GM19239 (cell line): ENCODE measurements at places on chromosomes 2 and 18.

DNA sequence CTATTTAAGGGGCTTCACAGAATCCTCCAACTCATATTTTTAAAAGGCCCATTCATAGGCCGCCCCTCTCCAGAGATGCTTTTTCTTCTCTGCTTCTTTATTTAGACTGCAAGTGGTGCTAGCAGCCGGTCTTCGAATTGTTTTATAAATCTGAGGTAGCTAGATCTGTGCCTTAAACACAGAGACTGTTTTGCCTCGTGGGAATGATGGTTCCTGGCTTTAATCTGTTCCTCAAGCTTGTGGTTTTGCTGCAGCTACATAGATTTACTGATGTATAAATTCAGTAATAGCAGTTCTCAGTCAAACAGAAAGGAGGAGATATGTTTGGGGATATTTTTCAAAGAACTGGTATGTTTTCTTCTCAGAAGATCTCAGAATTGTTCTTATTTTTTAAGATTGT, 45.3 kb downstream of the TNFRSF11A start:
- DNase-seq = no peak

DNA sequence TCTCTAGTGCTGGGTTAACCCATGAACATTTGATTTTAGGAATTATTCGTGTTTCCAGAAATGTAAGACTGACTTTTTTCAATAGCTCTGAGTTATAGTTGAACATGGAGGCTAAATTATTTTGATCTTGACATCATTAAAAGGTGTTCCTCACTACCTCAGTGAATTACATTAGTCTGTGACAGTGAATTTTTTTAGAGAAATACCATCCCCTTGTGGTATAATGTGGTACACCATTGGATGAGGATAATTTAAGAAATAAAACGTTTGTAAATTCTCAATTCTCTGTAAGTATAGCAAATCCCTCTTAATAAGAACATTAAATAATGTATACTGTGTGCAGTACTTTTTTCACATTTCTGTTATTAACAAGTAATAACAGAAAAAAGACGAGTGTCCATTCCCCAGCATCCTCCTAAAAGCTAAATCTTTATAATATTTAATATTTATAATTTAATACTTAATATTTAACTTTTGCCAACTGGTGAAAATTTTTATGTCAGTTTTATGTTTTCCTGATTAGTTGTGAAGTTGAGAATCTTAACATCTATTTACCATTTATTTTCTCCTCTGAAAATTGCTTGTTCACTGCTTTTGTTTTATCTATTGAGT, 70.3 kb upstream of the CWC22 start:
- DNase-seq = no peak

DNA sequence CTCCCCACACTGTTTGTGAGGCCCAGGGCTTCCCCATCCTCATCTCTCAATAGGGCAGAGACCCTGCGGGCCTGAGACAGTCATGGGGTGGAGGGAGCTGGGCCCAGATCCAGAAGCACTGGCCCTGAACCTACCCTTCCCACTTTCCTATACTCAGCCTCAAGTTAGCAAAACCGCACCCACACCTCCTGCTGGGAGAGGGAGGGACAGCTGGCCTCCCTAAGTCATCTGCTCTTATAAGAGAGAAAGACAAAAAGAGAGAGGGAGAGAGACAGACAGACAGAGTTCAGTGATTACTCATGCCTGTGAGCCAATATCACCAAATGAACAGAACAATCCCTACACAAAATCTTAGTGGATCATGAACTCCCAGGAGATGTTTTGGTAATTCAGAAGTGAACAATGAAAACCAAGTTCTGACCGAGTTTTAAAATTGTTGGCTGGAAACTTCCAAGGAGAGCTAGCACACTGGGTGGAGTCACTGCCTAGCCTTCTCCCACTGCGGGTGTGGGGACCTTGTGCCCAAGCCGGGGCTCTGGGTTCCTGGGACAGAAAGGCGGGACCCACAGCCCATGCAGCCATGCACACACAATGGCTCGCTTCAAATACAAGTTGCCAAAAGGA, 130.5 kb downstream of the PXDN start:
- DNase-seq = no peak

DNA sequence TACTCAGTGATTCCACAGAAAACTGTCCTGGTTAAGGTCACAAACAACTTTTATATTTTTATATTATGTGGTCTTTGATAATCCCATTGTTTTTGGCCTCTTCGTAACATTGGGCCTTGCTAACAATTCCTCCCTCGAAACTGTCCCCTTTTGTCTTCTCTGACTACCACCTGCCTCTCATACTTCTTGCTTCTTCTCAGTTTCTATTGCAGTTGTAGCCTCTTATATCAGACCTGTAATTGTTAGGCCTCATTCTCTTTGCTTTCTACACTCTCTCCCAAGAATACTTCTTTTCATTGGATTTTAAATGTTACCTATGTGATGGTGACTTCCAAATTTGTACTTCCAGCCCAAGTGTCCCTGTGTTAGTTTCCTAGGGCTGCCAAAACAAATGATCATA, 44.7 kb downstream of the MC4R start:
- DNase-seq = no peak

GRCh38 chr2:205323929-205324328, 358.4 kb upstream of the NRP2 start:
- DNase-seq = no peak

DNA sequence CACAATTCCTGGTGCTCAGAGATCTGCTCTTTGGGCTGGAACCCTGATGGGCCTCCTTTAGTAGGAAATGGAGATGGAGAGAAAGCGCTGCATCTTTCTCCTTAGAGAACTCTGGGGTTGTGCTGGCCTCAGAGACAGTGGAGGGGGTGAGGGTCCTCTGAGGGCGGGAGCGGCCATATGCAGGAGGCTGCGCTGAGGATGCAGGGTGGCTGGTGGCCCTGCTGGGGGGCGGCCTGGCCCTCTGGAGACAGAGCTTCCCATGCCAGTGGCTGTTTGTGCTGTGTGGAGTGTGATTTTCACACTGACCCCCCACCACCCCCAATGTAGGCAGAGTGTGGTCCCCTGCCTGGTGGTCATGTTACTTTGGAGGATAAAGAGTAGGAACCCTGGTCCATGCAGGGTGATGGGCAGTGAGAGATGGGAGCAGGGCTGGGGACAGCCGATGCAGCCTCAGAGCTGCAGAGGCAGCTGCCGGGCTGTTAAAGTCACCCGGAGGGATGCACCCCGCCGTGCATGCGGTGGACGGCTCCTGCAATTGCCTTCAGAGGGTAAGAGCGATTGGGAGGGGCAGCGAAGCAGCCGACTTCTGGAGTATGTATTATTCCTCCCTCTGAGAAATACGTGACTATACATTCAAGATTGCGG, 194.6 kb downstream of the FAM210A start:
- no peak for DNase-seq

GRCh38 chr2:178804791-178805190, 2.4 kb downstream of the TTN start:
- DNase-seq = no peak

DNA sequence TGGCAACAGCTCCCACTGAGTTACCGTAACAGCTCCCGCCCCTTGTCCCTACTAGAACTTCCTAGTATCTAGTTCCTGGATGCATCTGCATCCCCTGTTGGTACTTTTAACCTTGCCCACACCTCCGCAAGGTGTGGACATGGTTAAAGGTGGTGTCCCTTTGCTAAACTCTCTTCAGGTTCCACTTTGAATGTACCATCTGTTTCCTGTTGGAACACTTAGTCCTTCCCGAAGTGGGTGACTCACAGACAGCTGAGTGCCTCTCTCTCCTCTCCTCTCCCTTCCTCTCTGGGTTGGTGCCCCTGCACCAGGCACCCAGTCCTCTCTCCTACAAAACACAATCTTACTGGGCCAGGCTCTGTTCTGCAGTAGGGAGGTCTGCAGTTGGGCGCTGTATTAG, 19.6 kb upstream of the REL start:
- no peak for DNase-seq

DNA sequence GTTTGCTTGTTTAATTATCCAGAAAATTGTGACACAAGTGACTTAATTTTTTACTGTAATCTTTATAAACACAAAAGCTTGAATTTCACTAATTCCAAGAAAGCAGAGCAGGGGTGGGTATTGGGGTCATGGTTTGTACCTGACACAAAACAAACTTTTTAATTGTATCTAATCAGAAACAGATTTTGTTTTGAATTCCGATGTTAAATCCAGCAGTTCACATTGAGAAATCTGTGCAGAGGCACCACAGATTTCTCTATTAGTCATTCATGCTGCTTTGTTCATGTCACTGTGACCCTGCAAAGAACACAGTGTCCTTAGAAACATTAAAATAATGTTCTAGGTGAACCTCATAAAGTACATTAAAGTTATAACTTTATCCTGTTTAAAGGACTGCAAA, 443.4 kb downstream of the NYAP2 start:
- no peak for DNase-seq

DNA sequence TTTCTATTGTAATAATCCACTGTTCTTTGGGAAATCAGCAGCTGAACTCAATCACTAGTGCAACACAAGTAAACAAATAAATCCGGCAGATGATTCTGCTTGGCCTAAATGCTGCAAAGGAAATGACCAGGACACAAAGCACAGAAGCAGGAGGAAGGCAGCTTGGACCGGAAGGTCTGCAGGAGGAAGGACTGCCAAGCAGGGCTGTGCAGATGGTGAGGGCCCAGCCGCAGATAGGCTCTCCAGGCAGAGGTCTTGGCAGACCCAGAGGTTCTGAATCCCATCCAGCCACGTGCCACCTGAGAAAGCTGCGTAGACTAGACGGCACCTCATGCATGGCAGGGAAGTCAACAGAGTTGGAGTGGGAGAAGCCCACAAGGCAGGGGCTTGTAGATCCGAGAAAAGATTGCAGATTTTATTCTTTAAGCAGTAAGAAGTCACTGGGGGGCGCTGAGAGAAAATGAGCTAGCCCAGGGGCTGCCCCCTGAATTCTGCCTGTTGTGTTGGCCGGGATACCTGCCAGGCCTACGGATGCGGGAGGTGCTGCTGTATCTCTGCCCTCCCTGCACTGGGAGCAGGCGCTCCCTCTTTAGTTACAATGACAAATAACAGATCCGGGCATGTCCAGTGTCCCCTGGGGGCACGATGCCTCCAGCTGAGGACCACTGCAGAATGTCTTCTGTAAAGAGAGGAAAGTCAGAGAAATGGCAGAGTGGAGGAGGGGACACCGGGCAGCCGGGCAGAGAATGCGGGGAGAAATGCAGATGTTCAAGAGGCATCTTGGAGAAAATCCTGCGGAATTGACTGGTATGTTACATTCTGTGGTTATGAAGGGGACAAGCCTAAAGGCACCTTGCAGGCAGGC, 153.5 kb downstream of the PXDN start:
- DNase-seq = no peak

- DNase-seq = no peak
Measured at GRCh38 chr2:3148716-3149115, 228.9 kb downstream of the EIPR1 start.

GRCh38 chr2:144711630-144712549, 192.0 kb upstream of the ZEB2 start:
- DNase-seq = no peak

- no peak for DNase-seq
Measured at GRCh38 chr2:186457908-186458307, 28.2 kb upstream of the ZC3H15 start.

DNA sequence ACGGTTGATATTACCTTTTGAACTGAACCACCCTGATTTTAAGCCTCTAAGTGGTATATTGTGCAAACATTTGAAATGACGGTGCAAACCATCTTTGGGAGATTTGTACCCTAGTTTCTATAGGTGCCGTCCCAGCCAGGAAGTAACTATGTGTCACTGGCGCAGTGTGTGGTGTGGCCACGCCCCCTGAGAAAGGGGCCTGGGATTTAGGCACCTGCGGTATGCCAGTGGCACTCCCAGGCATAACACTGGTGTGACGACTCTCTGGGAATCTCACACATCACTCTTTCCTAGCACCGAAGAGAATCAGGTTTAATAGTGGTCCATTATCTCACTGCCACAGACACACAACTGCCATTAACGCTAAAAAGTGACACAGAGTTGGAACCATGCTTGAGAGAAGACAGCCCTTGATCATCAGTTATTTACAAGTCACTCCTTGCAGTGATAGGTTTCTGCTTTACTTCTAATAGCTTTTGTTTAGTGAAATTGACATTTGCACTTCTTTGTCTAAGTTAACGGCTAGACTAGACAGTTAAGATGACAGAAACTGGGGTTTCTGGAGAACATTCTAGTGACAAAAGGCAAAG, 11.1 kb downstream of the AQP4 start:
- no peak for DNase-seq

GRCh38 chr2:128615571-128615970, 296.9 kb upstream of the HS6ST1 start:
- no peak for DNase-seq

DNA sequence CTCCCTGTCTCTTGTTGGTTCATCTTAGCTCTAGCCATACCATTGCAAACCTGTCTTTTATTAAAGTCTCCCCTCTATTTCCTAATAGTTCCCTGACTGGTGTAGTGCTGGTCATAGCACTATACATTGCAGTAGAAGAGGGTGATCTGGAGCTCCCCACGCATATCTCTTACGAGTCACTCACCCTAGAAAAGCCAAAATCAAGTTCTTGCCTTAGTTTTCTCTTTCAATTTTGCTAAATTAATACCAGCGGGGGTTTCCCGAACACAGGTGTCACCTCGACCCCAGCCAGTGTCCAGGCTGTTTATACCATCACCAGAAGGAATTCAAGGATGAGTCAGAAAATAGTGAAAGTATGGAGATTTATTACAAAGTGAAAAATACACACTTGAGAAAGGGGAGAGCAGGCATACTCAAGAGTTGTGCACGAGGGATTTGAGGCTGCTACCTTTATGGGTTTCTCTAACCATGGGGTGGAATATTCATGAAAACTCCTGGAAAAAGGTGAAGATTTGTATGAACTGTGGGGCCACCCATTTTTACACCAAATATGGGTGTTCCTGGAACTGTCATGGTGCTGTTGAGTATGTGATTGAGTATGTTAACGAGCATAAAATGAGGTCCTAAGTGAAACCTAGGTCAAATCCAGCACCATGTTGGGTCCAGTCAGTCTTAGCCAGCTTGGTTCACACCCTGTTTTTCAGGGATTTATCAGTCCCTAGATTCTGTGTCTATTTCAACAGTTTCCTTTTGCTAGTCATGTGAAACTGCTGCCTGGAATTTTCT, 20.2 kb downstream of the PROKR1 start:
- DNase-seq = no peak

- DNase-seq = no peak
Measured at GRCh38 chr2:145601361-145601925, 1081.5 kb upstream of the ZEB2 start.

DNA sequence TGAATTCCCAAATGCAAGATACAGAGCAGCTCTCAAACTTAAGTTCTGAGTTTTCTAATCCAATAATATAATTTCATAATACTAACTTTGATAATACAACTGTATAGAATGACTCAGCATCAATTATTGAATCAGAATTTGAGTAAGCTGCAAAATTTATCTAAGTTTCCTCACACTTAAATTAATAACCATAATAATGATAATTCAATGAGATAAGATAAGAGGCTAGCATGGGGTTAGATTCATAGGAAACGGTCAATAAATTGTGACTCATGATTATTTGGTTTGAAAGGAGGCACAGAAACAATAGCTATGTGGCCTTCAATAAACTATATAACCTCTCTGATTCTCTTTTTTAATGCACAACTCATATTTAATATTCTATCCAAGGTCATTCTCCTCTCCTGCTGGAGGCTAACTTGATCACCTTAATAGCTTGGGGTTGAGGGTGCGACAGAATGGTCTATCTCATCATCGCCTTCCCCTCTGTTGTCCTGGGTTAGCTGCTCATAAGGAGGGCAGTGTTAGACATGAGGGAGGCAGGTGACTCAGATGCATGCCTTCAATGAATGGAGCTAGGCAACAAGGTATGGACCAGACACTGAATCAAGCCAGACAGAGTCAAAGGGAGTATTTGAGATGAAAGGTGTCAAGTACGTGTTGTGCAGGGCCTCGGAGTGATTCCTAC, 36.2 kb upstream of the BMP10 start:
- DNase-seq = no peak

- DNase-seq = no peak
Measured at GRCh38 chr2:153394686-153395085, 83.9 kb downstream of the RPRM start.
